ENCODE measurements at places on chromosomes 3 and 15. TPM values are rescaled to one million over a fixed set of nuclear protein-coding genes. Genes with fewer than 3 reads are reported as not detected.

CSPG5 gene
- not detected for total RNA-seq

PLSCR2 gene
- total RNA-seq, result not detected

GPD1L gene
- 5.6 TPM for total RNA-seq

SLC38A3 gene
- not detected for total RNA-seq

IQCF5 gene
- total RNA-seq, result not detected

REC114 gene
- total RNA-seq, result not detected

PPIB gene
- 1,100 TPM for total RNA-seq

EPHA3 gene
- total RNA-seq, result 9.4 TPM

HDDC3 gene
- 9.4 TPM for total RNA-seq

SLC6A11 gene
- total RNA-seq, result 0.06 TPM

SELENOK gene
- 21.4 TPM for total RNA-seq

LAMB2 gene
- 692 TPM for total RNA-seq

DNAH1 gene
- total RNA-seq, result 8.8 TPM

CFAP100 gene
- not detected for total RNA-seq
